ENCODE measurements at places on chromosomes 3 and 15.

DNA sequence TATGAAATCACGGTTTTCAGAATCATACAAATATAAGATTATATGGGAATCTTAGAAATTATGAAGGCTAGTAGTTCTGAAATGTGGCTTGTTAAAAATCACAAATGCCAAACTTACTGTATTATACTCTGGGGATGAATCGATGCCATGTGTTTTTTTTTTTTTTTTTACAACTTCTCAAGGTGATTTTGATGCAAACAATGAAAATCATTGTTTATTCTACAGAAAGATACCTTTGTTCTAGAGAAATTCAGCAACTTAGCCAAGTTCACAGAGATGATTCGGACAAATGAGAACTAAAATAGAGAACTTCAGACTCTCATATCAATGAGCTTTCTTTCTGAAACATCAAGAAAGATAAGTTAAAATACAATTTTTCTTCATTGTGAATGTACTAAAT, 92.0 kb downstream of the ZPLD1 start:
- DNase-seq, result no peak

GRCh38 chr3:74630602-74631001, 16.1 kb upstream of the CNTN3 start:
- DNase-seq, result no peak

GRCh38 chr15:84934942-84935729, 46.5 kb upstream of the PDE8A start:
- no peak for DNase-seq

GRCh38 chr15:60047701-60048100, 43.6 kb downstream of the FOXB1 start:
- no peak for DNase-seq

- DNase-seq, result no peak
Observed at GRCh38 chr3:124928333-124929202, 6.0 kb downstream of the MUC13 start.

GRCh38 chr3:179695672-179696313, 43.0 kb downstream of the USP13 start:
- no peak for DNase-seq

GRCh38 chr15:83458381-83458780, 11.2 kb downstream of the SH3GL3 start:
- DNase-seq, result no peak

DNA sequence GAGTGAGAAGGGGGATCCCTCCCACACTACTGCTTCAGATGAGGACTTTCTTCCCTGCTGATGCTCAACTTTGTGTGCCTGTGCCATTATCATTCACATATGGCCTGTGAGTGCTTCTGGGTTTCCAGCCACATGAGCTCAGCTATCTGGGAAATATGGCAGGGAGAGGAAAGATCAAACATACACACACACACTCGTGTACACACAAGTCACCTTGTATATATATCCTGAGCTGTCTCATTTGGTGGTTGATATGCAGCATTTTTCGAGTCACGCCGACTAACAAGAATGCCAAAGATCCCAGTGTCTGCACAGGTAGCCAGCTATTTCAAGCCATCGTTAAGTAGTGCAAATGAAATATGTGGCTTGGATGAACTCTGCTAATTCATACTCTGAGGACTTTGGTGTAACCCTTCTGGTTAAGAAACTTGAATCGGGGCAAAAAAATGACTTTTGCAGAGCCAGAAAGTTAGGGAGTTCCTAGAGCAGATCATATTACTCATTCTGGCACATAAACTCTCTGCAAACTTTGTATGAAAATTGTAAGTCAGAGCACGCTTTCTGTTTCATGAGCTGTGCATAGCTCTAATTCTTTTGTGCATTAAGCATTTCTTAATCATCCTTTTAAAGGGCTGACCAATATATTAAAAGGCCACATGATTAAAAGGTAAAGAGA, 24.9 kb upstream of the WNT5A start:
- no peak for DNase-seq

DNA sequence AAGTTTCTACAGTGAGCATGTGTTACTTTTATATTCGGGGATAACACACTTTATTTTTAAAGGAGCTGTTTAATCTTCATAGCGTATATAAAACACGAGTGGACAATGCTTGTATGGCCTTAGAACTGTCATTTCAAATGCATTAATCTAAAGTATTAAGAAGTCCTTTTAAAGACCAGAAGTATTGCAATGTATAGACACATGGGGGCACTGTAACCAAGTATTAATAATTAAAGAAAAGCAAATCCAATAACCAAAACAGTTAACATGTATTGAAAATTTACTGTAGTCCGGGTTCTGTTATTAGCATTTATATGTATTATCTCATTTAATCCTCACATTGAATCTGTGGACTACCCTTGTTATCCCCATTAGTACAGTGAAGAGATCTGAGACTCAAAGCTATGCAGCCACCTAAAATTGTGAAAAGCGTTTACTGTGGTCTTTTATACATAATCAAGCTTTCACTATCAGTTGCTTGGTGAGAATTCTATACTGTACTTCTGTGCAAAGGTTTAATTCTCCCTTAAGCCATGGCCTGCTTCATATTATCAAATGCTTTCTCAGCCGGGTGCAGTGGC, 10.1 kb downstream of the ARL14 start:
- DNase-seq, result no peak

DNA sequence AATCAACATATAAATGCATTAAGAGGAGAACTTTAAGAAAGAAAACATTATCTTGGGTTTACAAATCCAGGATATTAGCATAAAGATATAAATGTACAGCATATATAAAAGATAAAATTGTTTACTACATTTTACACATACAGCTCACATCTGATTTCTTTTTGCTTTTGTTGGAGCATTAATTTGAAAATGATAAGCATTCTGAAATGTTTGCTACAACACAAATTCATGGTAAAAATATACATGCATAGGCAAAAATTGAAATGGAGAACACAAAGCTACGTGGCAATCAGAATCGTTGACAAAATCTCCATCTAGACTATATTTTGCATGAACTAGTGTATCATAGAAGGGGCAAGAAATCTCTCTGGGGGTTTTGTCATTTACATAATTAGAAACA, 159.1 kb downstream of the TIGIT start:
- DNase-seq, result no peak

DNA sequence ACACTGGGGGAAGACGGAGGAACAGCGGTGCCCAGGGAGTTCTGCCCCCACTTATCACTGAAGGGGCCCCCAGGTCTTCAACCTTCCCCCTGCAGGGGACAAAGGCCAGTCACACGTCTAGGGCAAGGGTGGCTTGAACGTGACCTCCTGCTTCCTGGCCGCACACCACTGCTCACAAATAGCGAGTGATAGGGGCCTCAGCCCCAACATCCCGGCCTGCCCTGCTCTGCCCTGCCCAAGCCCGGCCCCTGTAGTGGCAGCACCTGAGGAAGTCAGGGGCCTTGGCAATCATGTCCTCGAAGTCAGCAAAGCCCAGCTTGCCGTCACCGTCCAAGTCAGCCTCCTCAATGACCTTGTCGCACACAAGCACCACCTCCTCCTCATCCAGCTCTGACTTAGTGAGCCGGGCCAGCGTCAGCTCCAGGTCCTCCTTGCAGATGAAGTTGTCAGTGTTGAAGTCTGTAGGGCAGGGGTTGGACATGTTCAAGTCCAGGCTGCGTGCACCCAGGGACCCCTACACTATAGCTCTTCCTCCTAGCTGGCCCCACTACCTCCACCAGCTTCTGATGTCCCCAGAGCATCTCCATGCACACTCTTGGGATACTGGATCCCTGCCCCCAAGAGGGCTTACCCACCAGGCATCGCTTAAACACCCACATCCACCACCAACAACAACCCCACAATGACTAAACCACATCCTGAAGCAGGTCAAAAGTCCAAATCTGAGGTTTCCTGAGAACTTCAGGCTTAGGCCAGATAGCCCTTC, 13.3 kb downstream of the SH2D7 start:
- DNase-seq, result no peak

DNA sequence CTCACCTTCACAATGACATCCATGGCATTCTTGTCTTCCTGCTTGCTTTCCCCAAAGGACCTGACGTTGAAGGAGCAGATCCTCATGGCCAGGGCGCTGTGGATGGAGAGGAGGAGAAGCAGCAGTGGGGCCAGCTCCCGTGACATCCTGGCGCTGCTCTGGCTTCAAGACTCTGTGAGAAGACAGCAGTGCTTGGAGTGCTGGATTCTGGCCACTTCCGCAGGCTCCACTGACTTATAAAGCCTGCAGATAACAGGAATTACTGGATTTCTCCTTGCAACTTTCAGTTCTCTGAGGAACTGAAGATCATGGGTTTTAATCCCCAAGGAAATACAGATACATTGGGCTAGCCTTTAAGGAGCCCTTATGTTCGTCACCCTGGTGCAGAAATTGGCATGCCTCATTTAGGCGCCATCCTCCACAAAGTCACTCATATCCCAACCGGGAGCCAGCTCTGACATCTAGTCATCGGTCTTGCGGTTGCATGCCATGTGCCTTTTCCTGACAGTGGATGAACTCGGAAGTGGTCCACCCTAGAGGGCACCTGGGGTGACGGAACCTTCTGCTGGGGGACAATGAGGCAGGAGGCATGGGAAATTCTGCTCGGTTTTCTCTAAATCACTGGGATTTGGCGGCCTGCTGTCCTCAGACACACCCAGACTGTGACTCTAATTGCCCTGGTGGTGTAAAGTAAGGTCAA, at the start of gene DNASE1L3:
DNASE1L3 (minus strand) TSS at position 212 of the 700 bp plus-strand sequence; CDS start at position 146, 66 bp downstream.
- no peak for DNase-seq

- DNase-seq, result no peak
Observed at GRCh38 chr15:93983526-93983925, 247.8 kb upstream of the MCTP2 start.

GRCh38 chr3:25021816-25022215, 406.2 kb upstream of the RARB start:
- DNase-seq, result no peak

GRCh38 chr3:152444029-152444641, 175.4 kb downstream of the MBNL1 start:
- DNase-seq, result no peak

GRCh38 chr3:115518100-115518852, 105.0 kb upstream of the GAP43 start:
- peak; percentile 9 for DNase-seq

- no peak for DNase-seq
Observed at GRCh38 chr15:67127965-67128364, 62.6 kb downstream of the SMAD3 start.

- DNase-seq, result no peak
Observed at GRCh38 chr15:35496585-35496984, 49.4 kb downstream of the DPH6 start.

- DNase-seq, result no peak
Observed at GRCh38 chr3:132006605-132007204, 28.1 kb downstream of the CPNE4 start.

DNA sequence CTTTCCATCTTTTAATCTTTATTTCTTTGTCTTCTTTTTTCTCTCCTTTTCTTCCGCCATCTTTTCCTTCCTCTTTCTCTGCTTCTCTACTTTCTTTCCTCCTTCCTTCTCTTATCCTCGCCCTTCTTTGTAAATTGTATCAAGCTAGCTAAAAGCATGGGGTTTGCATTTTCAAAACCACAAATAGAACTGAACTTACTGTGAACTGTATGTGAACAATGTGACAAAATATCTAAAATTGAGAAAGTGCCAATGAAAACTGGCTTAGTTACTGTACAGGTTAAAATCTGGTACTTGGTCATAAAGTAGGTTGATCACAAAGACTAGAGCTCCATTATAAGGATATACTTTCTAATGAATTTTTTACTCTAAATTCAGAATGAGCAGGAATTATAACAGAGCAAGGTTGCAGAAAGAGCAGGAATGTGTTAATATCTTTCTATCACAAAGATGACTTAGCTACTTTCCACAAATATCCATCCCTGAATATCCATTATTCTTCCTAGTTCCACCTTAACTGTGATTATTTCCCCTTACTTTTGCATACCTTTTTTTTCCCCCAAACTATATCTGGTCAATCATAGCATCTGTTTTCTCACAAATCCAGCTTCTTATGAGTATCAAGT, 122.4 kb downstream of the LSAMP start:
- no peak for DNase-seq

- no peak for DNase-seq
Observed at GRCh38 chr3:51984269-51984647, 923 bp downstream of the ACY1 start.

GRCh38 chr15:100729461-100729860, 127.1 kb downstream of the ASB7 start:
- no peak for DNase-seq

DNA sequence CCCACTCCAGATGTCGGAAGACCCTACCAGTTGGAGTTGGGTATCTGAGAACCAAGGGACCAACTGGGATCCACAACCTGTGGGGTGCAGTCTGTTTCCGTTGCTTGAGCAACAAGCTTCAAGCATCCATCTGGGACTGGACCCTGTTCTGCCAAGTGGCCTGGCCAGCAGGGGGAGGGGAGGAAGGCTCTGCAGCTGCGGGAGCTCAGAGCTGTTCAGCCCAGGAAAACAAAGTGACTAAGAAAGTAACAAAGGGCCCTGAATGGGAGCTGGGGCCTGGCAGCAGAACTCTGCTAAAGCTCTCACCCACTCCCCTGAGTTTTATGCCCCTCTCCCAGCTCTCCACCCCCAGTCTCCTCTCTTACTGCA, 2.7 kb downstream of the TYRO3 start:
- no peak for DNase-seq

DNA sequence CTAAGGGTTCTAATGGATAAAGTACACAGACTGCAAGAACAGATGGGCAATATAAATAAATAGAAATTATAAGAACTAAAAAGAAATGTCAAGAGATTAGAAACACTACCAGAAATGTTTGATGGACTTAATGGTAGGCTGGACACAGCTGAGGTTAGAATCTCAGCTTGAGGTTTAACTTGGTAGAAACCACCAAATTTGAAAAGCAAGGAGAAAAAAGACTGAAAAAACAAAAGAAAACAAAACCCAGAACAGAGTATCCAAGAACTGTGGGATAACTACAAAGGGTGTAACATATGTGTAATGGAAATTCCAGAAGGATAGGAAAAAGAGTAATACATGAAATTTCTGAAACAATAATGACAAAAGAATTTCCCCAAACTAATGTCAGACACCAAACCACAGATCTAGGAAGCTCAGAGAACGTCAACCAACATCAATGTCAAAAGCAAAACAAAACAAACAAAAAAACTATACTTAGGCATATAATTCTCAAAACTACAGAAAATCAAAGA, 35.0 kb downstream of the RFX7 start:
- DNase-seq, result no peak

- DNase-seq, result no peak
Observed at GRCh38 chr3:79184251-79184650, 583.5 kb downstream of the ROBO1 start.

GRCh38 chr15:41424809-41425208, 7.9 kb downstream of the RTF1 start:
- no peak for DNase-seq

- DNase-seq, result no peak
Observed at GRCh38 chr15:61122647-61123375, 106.3 kb downstream of the RORA start.

DNA sequence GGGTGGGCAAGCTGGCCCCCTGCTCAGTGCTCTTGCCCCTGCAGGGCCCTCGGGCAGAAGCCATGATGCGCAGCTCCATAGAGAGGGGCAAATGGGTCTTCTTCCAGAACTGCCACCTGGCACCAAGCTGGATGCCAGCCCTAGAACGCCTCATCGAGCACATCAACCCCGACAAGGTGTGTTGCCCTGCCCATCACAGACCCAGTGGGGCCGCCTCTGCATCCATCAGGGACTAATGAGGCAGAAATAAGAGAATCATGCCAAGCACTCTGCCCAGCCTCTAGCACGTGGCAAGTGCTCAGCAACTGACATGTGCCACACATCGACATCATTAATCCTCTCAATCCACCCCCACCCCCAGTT, 49.4 kb downstream of the SEMA3G start:
- DNase-seq, result no peak

- no peak for DNase-seq
Observed at GRCh38 chr3:121957674-121958415, 63.6 kb downstream of the SLC15A2 start.

GRCh38 chr3:87595798-87596197, 319.4 kb upstream of the POU1F1 start:
- DNase-seq, result no peak
